ENCODE measurements at places on chromosomes 12 and 14. TPM values are rescaled to one million over a fixed set of nuclear protein-coding genes. Genes with fewer than 3 reads are reported as not detected.

GRCh38 chr12:114912811-114913210 is 228.8 kb upstream of the TBX3 start:
- DNase-seq = no peak

RNASE4 gene
- total RNA-seq = 0.37 TPM

DNA sequence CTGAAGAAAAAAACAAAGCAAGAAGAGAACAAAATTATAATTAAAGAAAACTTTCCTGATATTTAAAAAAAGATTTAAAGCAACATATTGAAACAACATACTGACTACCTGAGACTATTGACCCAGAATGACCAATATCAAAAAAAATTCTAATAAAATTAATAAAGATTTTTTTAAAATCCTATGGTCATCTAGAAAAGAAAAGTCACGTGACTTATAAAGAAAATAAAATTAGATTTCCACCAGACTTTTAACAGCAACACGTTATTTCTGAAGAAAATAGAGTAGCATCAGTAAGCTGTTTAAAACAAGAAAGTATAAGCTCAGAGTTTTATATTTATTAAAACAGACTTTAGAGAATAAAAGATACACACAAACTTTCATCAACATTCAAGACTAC is 238.0 kb downstream of the C12orf42 start:
- no peak for DNase-seq

DNA sequence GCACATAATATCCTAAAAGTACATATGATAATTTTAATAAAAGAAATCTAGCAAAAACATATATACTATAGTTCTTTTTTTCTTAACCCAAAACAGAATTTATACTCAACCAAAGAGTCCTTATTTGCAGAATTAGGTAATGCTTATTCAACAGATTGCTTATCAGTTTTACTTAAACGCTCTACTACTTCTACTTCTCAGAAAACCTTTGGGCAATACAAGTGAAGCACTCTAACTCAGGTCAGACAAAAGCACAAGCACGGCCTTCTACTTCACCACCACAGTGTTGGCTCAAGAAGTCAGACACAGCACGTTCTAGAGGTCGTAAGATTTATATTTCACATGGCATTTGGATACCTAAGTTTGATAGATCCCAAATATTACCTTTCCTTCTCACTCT is 29.2 kb downstream of the DICER1 start:
- no peak for DNase-seq

CMKLR1 gene
- not detected for total RNA-seq

- no peak for DNase-seq
Observed at GRCh38 chr14:93331728-93332396, 974 bp downstream of the BTBD7 start.

- DNase-seq = no peak
Observed at GRCh38 chr12:31210541-31210940, 115.4 kb downstream of the SINHCAF start.

DNA sequence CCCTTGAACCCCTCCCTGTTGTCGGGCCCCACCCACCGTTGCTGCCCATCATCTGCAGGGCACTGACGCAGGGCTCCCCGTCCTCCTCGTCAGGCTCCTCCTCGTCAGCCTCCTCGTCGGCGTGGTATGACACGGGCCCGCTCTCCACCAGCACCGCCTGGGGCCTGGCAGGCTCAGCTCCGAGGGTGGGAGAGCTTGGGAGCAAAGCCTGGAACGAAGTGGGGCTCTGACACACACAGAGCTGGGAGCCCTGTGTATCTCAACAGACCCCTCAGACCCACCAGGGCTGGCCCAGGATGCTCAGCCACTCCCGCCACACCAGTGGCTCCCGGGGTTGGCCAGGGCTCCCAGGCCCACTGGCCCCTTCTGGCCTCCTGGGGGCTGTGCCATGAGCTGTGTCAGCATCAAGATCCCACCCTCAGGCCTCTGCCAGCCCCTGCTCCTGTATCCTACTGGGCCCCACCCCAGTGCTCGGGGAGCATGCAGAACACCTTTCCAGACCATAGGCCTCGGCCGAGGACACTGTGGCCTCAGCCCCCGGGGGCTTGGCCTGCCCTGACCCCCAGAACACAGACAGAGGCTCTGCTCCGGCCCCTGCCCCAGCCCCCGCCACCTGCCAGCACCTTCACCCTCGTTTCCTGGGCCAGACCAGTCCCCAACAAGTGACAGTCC is 30.1 kb upstream of the NUDT14 start:
- no peak for DNase-seq

FAM161B gene
- total RNA-seq = 1.4 TPM

RCOR1 gene
- 14.8 TPM for total RNA-seq

GRIN2B gene
- not detected for total RNA-seq

DNA sequence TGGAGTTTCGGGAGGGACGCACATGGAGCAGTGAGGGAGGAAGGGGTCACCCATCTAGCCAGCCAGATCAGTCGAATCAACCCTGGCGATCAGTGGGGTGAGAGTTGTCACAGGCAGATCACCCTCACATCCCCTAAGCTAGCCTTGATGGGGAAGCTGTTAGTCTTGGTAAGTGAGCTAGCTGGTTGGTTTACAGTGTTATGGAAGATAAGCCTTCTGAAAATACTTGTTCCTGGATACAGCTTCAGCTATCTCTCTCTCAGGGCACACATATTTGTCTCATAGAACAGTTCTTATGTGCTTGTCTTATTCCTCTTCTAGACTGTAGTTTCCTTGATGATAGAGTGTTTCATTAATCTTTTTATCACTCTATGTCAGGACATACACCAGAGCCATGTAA is 26.2 kb upstream of the MANSC4 start:
- DNase-seq = no peak

SDSL gene
- total RNA-seq = 3.9 TPM

LRFN5 gene
- total RNA-seq = not detected

PYM1 gene
- 24.6 TPM for total RNA-seq

- no peak for DNase-seq
Observed at GRCh38 chr14:95228240-95228639, 70.9 kb upstream of the DICER1 start.

DNA sequence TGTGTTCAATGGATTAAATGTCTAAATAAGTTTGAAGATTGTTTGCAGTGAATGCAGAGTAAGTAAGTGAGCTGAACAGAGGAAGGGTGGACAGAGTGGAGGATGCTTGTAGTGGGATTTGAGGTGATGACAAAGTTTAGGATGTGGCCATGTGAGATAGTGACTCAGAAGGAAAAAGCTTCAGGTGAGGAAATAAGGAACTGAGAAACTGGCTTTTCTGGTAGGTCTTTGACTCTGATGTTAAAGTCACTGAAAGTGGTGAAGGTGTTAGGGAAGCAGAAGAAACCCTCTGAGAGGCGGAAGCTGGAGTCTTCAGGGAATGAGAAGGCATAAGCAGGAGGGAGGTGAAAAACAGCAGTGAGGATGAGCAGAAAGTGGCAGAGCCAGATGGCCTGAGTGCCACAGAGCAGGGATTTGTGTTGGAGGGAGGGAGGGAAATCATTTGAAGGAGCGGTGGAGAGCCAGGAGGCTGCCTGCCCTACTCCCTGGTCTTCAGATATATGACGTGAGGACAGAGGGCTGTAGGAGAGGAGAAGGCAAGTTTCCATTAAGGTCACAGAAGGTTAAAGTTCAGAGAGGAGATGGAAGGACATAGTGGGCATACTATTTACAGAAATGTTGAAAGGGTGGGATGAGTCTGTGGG is 24.8 kb downstream of the RGS6 start:
- DNase-seq = no peak

FLVCR2 gene
- total RNA-seq = 2.2 TPM

DNA sequence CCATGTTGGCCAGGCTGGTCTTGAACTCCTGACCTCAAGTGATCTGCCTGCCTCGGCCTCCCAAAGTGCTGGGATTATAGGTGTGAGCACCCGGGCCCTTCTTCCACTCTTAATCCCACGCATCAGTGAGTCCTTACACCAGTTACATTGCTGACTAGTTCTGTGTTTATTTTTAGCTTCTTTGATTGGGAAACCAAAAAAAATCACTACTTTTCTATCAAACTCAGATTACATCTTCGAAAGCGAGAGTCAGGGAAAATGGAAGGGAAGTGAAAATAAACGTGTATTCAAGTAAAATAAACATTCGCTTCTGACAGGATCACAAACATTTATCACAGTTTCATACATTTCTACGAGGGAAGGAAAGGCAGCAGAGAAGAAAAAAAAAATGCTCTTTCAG is 32.2 kb downstream of the FGD6 start:
- no peak for DNase-seq

- DNase-seq = no peak
Observed at GRCh38 chr14:54108481-54109471, 152.2 kb upstream of the BMP4 start.

GRCh38 chr12:8082808-8083100 is 680 bp downstream of the NECAP1 start:
- DNase-seq = no peak

DNA sequence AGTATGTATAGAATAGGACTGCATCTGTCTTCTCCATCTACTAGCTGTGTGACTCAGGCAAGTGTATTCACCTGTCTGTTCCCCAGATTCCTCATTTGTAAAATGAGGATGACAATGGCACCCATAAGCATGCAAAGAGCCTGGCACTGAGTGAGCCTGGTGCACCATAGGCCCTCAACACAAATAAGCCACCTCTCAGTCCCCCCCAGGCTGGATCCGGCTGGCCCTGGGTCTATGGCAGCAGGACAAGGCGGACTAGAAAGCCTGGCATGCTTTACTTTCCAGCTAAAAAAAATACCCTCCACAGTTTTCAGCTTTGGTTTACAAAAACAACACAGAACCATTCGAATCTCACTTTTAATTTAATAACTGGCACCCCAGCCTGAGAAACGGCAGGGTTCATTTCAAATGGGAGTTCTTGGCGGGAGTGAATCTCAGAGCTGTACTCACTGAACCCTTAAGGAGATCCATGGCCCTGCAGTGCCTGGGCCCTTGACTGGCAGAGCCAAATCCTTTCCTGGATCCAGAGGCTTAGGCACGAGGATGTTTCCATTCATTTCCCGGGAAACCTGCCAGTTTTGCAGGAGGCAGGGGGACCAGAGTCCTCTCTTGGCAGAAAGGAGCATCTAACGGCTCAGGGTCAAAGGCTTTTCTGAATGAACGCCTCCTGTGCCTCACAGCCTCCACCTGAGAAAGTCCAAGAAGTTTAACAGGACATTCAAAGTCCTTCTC is 17.7 kb downstream of the SYNE3 start:
- no peak for DNase-seq
